ENCODE measurements at places on chromosomes 5 and 9.

- no peak for DNase-seq
Observed at GRCh38 chr5:38509185-38509584, 47.3 kb downstream of the LIFR start.

- DNase-seq: no peak
Observed at GRCh38 chr5:146427619-146427997, 19.5 kb upstream of the TCERG1 start.

DNA sequence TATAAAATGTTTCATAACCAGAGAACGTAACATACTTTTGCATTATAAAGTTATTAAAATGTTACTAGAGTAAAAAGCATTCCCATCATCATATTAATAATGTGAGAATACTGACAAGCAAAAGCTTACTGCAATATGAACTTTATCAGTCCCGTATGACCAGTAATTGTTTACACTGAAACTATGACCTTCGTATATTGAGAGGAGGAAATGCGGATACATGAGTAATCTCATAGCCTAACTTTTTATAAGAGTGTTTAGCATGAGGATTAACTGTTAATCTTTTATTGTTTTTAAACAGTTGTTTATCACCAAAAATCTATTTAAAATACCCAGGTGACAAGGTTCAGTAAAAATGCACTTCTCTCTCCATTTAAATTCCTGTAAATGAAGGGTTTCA, 272.4 kb downstream of the SLF1 start:
- DNase-seq: no peak

GRCh38 chr5:68830377-68830898, 263.4 kb upstream of the SLC30A5 start:
- DNase-seq: no peak

DNA sequence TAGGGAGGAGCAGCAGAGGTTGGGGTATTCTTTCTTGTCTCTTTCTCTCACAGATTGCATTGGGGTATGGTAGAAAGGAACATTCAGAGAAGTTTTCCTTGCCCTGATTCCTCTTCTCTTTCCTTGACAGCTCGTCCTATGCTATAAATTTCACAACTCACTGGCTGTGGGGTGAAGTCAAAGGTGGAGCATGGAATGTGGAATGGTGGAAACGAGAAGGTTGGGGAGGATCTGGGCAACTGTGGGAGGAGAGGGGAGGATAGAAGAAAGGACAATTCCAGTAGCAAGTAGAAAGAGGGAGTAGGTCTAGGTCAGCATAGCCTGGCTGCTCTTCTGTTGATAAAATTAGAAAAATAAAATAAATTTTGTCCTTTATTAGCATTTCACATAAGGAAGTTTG, 39.0 kb upstream of the POC5 start:
- DNase-seq: no peak

DNA sequence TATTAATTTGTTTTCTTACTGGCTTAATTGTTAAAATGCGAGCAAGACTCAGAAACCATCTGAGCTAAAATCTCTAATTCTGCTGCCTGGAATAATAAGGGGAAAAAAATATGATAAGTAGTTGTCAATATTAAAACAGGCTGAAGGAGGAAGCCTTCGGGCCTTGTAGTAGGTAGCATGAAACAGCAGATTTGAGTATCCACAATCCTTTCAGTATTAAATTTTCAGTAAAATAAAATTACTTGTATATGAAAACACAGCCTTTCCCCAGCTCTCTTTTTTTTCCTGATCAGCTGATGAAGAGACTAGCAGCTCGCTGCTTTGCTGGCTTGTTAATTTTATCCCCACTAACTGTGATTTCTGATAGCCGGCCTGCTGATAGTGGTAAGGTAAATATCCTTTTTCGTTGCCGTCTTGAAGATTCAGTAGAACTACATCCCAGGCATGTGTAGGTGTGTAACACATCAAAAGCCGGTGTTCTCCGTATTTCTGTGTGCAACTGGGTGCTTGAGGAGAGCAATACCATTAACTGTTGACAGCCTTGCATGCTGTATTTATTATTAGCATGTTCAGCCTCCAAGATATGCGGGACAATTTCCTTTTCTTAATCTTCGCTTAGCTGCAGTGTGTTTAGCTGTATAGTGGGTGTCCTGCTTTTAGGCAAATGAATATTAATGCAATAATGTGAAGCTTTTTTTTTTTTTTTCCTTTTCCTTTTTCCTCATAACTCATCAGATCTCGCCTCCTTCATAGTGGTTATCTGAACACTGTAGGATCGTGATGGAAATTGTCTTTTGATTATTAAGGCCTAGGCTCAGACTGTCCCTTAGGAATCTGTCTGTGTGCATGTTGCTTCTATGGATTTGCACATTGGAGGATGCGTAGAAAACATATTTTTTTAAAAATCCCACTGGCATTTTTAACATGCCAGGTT, 144.6 kb downstream of the SMARCA2 start:
- DNase-seq: no peak

DNA sequence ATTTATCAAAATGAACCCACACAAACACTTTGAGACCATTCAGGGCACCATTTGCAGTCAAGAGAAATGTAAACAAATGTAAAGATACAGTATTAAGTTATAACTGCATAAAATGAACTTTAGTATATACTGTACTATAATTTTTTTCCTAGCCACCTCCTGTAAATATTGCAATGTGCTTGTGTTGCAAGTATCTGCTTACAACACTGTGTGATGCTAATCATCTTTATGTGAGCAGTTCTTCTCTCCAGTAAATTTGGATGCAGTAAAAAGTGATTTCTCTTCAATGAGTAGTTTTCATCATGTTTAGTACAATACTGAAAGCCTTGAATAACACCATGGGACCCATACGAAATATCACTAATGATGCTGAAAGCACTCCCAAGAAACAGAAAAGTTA, 9.4 kb downstream of the G3BP1 start:
- no peak for DNase-seq

GRCh38 chr5:53368516-53368915, 111.9 kb upstream of the FST start:
- DNase-seq: no peak

DNA sequence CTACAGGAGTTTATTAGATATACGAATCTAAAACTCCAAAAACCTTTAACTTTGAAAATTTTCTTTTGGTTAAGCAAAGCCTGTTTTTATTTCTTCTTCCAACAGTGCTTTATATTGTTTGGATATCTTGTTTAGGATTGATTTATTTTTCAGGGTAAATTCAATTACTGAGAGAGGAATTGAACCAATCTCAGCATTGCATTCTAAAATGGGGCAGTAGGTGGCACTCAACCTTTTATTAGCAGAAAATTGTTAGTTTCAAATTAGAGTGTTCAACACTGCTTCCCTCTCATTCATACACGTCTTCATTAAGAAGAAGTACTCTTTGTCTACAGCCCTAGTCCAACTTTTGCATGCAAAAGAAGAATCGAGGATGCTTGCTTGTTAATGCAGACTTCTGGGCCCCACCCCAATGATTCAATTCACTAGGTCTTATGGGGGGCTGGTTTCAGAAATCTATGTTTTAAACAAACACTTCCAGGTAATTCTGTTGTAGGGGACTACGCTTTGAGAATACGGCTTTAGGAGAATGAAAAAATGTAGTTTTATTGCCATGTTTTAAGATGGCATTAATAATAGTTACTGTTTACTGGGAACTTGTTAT, 26.6 kb downstream of the MRPL22 start:
- no peak for DNase-seq

DNA sequence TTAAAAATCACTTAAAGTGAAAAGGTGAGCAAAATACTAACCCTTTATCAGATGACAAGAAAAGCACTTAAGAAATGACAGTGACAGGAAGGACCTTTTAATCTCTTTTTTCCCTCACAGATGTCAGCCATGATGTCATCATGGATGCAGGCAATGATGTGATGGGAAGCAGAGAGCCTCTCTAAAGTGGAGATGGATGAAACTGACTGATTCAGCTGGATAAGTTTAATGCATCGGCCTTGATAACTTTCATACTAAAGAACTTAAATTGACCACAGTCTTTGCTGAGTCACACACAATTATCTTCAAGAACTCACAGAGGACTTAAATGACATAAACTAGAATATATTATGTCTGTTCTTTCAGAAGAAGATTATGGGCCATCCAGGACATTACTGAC, 153.2 kb upstream of the FGF10 start:
- no peak for DNase-seq

DNA sequence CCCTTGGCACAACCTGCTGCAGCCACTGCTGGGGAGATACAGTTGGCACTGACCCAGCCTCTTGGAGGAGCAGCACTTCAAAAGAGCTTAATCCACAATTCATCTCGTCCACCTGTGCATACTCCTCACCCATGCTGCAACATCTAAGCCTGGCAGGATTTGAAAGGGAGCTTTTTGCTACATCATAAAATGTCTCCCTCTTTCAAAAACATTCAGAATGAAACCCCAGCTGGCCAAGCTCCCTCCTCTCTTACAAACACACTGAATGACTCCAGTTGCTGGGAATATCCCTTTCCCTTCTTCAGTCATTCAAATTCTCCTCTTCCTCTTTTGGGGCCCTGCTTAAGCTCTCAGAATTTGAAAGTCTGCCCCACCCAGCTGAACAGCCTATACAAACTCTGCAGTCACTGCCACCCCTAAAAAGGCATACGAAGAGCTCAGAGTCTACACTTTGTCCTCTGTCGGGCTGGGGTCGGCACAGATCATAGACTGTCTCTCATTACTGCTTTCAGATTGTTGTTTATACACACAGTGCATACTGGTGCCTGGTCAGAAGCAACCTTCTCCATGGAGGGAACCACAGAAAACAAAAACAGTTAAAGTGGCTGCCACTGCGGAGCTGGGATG, 8.8 kb upstream of the C5orf15 start:
- no peak for DNase-seq

DNA sequence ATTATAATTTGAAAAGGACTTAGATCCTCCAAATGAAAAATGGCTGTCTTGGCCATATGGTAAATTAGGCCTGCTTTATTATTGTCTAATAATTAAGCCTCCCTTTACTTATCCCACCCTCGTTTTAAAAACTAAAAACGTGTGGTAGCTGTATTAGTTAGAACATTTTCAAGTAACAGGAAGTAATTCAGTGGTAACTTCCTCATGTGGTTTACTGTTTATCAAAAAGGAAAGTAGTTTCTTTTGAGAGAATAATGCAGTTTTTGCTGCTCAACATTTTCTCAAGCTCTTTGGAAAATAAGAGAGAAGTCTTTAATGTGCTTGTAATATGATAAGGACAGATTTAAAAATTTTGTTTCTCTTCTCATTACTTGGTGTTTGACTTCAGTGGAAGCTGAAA, 26.0 kb downstream of the ZCCHC7 start:
- no peak for DNase-seq

DNA sequence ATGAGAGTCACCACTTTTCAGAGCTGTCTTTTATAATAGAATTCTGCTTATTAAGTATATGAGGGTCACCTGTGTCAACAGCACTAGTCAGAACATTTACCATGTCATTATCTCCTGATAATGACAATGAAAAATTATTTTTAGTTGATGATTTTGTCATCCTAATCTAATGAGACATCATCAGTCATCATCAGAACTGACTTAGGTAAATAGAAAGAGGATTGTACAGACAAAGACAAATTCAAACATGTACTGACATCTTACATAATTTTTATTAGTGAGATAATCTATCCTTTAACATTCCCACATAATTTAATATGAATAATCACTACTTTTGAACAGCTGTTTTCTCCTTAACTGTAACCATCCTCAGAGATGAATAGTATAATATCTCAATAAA, 22.6 kb downstream of the CDH9 start:
- no peak for DNase-seq

GRCh38 chr5:64864171-64864570, 95.4 kb downstream of the CWC27 start:
- DNase-seq: no peak

- DNase-seq: no peak
Observed at GRCh38 chr9:134726722-134727034, 85.1 kb downstream of the COL5A1 start.

DNA sequence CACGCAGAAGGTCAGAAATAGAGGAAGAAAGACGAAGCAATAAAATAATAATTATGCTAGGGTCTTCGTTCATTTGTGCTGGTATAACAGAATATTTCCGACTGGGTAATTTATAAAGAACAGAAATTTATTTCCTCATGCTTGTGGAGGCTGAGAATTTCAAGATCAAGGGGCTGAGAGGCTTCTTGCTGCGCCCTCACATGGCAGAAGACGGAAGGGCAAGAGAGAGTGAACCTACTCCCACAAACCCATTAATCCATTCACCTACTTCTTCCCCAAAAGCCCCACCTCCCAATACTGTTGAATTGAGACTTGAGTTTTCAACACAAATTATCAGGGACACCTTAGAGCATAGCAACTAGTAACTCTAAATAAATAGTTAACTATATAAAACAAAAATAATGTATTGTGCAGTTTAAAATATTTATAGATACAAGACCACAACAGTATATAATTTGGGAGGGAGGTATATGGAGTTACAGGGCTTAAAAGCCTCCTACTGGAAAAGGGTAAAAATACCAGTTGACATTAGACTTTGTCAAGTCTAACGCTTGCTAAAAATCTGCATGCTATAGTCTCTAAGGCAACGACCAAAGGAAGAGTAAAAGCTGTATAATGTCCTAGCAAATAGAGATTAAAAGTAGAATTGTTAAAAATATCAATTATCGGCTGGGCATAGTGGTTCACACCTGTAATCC, 40.3 kb upstream of the NAA35 start:
- peak; percentile 20 for DNase-seq

GRCh38 chr9:14380061-14380836, 66.3 kb upstream of the NFIB start:
- DNase-seq: no peak

GRCh38 chr9:32533336-32533735, 7.3 kb upstream of the RIGI start:
- no peak for DNase-seq

DNA sequence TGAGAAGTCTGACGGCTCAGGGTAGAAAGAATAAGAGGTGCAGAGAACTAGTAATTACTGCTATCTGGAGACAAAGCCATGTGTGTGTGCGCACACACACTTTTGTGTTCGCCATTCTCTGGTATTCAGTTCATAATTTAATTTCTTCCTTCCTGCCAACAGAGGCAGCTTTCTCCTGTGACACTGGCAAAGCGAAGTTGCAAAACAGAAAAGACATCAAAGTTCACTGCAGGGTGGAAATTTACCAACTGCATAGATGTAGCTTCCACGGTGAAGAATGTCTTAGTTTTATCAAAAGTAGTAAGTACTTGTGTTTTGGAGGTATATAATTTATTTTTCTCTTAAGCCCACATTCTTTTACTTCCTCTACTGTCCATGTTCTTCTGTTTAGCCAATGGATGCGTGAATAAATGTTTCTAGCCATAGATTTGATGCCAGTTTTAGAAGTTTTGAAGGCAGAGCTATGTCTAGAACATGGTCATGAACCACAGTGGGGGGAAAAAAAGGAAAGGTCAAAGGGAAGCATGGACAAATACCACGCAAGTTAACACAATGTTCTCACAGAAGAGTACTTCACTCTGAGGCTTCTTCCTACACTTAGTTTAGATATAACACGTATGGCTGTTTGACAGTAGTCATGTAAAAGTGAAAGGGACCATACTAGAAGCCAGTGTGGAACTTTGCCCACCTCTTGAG, 536.5 kb upstream of the GRIA1 start:
- no peak for DNase-seq
